ENCODE measurements at places on chromosomes 1 and 21.

- no peak for DNase-seq
These were observed 105.3 kb downstream of the ADARB1 start for GRCh38 chr21:45179568-45180245.

- no peak for DNase-seq
These were observed 11.1 kb upstream of the RCC1 start for GRCh38 chr1:28494737-28495136.

- DNase-seq = no peak
These were observed 792.8 kb downstream of the USP25 start for GRCh38 chr21:16522548-16522947.

GRCh38 chr1:246947255-246947654 lies 15.5 kb upstream of the AHCTF1 start:
- no peak for DNase-seq

GRCh38 chr1:29504709-29505410 lies 268.5 kb downstream of the PTPRU start:
- no peak for DNase-seq

- DNase-seq = no peak
These were observed 50.2 kb upstream of the WASF2 start for GRCh38 chr1:27539901-27540861.

Data from LNCaP clone FGC (cell line).